Breast epithelium (tissue), 4 donors: ENCODE measurements at places on chromosomes 11 and 22. TPM values are rescaled to one million over a fixed set of nuclear protein-coding genes. Genes with fewer than 3 reads are reported as not detected.

GRCh38 chr11:69280451-69280850 is 13.5 kb upstream of the MYEOV start:
- H3K4me1 ChIP-seq: peaks cover 13% of the 10 kb centered on the region
- H3K27me3 ChIP-seq: no peaks in the 10 kb centered on the region
- DNase-seq: no peak

Gene RASGRP2
- total RNA-seq: 11.5 TPM

- H3K4me1 ChIP-seq: no peaks in the 10 kb centered on the region
- peak; percentile 62 for DNase-seq
- H3K4me3 ChIP-seq: no peak overlapping the region
Measured at GRCh38 chr11:70755410-70756158, 357.3 kb downstream of the CTTN start.

Gene MUC15
- total RNA-seq: not detected

DNA sequence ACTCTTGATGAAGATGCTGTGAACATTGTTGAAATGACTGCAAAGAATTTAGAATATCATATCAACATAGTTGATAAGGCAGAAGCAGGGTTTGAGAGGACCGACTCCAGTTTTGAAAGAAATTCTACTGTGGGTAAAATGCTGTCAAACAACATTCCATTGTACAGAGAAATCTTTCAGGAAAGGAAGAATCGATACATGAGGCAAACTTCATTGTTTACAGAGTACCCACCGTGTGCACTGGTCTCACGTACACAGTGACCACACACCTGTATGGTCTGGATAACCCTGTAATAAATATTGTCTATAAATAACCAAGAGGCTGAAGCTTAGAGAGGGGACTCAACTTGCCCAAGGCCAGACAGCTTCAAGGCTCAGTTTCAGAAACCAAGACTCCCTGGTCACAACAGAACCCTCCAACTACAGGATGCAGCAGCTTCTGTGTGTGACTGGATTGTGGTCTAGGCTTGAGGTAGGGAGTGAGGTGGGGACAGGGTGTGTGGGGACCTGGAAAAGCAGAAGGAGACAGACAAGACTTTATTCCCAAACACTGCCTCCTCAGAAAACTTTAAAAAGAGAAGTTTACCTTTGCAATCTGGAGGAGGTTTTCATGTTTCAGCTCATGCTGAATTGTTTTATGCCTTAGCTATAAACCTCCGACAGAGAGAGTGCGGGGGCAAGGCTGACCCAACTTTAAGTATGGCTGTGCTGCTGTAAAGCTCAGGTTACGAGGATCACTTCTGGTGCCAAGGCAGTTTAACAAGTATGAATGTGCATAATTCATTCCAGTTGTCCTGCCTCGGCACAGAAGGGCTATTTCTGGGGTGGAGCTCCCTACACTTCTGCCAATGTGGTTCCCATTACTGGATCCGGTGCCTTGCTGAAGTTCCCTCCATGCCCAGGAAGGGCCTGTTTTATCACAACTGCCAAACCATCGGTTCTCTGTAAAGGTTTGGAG is 372.6 kb upstream of the NARS2 start:
- H3K4me1 ChIP-seq: no peaks in the 10 kb centered on the region
- H3K36me3 ChIP-seq: no peaks in the 10 kb centered on the region
- H3K4me3 ChIP-seq: no peak overlapping the region
- H3K27ac ChIP-seq: no peak overlapping the region
- no peak for DNase-seq
- H3K27me3 ChIP-seq: no peaks in the 10 kb centered on the region
